Cerebellum (tissue), 4 donors: ENCODE measurements at places on chromosomes 5 and 9. TPM values are rescaled to one million over a fixed set of nuclear protein-coding genes. Genes with fewer than 3 reads are reported as not detected.

- DNase-seq, result no peak
Observed at GRCh38 chr9:72721067-72721466, 199.7 kb downstream of the TMC1 start.

DNA sequence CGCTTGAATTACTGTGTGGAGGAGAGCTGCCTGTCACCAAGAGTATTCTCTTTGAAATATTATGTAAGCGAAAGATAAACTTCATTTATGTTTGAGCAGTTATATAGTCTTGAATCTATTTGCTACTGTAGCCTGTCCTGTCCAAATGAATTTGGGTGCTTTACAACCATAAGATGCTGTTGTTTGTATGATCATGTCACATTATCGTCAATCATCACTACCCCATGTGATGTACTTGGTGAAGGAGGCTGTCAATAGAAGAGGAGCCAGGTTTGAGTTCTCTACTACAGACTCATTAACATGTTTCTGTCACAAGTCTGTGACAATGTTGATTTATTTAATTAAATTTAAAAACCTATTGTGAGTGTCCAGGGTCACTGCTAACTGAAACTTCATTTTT is 403.3 kb upstream of the MEF2C start:
- no peak for DNase-seq

Gene AGXT2
- not detected for total RNA-seq

- no peak for DNase-seq
Observed at GRCh38 chr5:1400211-1400855, 44.9 kb downstream of the SLC6A3 start.

- no peak for DNase-seq
Observed at GRCh38 chr5:32523625-32524024, 61.7 kb upstream of the SUB1 start.

Gene RGS7BP
- 16.2 TPM for total RNA-seq

Gene KIF4B
- total RNA-seq, result 0.18 TPM

DNA sequence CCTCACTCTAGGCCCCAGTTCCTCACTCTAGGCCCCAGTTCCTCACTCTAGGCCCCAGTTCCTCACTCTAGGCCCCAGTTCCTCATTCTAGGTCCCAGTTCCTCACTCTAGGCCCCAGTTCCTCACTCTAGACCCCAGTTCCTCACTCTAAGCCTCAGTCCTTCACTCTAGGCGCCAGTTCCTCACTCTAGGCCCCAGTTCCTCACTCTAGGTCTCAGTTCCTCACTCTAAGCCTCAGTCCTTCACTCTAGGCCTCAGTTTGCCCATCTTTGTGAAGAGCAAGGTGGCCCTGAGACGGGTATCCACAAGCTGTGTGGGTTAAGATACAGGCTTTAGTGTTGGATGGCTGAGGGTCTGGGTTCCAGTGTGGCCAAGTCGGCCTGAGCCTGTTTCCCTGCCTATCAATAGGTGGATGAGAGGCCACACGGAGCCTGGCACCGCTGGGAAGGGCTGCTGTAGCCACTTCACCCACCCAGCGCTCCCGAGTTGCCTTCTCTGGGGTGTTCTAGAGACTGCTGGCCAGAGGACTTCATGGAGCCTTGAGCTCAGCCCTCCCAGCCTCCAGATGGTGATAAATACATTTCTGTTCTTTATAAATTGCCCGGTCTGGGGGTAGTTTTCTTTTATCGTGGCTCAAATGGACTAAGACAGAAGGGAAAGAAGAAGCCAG is 150.2 kb downstream of the RXRA start:
- no peak for DNase-seq

DNA sequence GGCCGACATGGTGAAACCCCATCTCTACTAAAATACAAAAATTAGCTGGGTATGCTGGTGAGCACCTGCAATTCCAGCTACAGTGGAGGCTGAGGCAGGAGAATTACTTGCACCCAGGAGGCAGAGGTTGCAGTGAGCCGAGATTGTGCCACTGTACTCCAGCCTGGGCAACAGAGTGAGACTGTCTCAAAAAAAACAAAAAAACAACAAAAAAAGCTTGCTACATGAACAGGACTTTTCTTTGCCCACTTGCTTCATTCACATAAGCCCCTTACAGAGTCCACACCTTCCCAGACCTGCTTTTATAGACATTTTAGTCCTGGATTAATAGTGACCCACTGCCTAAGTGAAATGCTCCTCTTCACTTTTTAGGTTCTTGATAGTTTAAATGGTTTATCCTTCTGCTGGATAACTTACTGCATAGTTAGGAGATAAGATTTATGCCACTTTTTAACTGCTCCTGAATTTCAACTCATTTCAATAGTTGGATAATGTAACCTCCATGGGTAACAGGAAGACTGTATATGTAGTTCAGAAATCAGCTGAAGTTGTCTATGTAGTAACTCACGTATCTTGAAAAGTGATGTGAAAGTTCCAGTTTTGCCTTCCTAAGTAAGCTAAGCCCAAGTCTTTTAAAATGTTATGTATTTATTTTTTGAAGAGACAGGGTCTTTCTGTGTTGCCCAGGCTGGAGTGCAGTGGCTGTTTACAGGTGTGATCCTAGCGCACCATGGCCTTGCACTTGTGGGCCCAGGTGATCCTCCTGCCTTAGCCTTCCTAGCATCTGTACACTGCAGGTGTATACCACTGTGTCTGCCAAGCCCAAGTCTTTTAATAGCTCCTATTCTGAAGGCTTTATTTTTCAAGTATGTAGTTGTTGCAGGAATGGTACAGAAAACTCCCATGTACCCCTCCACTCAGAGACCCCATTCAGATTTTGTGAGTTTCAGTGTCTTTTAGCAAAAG is 19.7 kb downstream of the SUB1 start:
- no peak for DNase-seq

GRCh38 chr5:15798006-15798405 is 298.0 kb downstream of the FBXL7 start:
- no peak for DNase-seq

DNA sequence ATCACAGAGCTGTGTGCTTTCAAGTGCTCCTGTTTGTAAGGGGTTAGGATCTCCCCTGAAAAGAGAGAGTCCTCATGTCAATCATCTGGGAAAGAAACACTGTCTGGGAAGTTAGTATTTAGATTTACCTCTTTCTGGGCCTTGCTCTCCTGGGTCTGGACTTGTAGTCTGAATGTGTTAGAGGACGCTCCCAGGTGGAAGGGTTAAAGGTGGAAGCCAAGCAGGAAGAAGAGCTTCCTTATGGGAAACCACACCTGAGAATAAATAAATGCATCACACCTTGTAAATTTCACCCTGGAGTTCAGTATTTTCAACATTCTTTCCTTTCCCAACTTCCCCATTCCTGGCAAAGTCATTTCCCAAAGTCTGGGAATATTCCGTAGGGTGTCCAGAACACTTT is 1.3 kb downstream of the PLGRKT start:
- DNase-seq, result no peak

GRCh38 chr5:88230546-88231066 is 38.0 kb downstream of the TMEM161B start:
- no peak for DNase-seq

Gene SLC45A2
- 1.2 TPM for total RNA-seq

Gene LHX3
- total RNA-seq, result not detected

DNA sequence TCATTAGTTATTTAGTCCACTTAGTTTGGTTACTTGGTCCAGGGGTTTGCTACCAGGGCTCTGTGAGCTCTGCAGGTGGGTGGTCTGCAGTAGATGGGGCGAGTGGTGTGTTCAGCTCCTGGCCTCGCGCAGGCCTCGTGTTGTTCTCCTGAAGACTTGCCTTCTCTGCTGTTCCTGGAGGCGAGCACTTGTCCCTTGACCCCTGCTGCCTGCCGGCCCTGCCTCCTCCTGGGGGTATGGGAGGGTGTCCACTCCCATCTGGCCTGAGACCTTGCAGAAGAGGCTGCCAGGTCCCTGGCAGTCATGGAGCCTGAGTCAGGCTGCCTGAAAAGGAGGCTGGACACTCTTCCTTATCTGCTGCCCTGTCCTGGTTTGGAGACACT is 137.0 kb downstream of the CACNA1B start:
- DNase-seq, result no peak

Gene ADGRD2
- total RNA-seq, result 1.5 TPM
